CD8-positive, alpha-beta T cell (primary cell): ENCODE measurements at places on chromosomes 1 and 21. TPM values are rescaled to one million over a fixed set of nuclear protein-coding genes. Genes with fewer than 3 reads are reported as not detected.

GRCh38 chr21:42632771-42633690, 20.4 kb upstream of the PDE9A start:
- DNase-seq, result no peak

- DNase-seq, result no peak
Measured at GRCh38 chr21:40315626-40316025, 448.4 kb downstream of the PCP4 start.

The INTS7 gene
- 3.3 TPM for total RNA-seq

DNA sequence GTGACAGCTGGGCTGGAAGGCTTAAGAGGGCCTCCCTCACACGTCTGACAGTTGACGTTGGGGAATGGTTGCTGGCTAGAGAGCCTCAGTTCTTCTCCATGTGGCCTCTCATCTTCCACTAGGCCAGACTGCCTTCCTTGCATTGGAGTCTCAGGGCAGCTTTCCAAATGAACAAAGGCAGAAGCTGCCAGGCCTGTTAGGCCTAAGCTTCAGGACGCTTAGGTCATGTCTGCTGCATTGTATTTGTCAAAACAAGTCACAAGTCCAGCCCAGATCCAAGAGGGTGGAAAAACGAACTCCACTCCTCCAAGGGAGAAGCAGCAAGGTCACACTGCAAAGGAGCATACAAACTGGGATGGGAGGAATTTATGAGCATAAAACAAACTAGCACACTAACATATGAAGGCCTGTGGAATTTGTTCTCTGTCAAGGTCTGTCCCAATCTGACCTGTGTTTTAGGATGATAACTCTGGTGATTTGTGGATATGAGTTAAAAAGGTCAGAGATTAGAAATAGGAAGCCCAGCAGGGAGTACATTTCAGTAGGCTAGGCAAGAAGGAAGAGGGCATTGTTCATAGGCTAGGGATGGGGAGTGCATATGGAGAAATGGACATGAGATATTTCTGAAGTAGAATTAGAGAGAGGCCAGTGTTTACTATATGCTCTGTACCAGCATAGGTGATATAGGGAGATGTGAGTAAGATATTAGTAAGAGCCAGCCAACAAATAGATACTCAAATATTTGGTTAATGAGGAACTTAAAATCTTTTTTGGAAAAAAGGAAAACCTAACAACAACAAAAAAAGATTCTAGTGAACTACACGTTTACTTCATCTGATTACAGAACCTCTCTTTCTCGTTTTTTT, 29.1 kb upstream of the CNN3 start:
- no peak for DNase-seq

DNA sequence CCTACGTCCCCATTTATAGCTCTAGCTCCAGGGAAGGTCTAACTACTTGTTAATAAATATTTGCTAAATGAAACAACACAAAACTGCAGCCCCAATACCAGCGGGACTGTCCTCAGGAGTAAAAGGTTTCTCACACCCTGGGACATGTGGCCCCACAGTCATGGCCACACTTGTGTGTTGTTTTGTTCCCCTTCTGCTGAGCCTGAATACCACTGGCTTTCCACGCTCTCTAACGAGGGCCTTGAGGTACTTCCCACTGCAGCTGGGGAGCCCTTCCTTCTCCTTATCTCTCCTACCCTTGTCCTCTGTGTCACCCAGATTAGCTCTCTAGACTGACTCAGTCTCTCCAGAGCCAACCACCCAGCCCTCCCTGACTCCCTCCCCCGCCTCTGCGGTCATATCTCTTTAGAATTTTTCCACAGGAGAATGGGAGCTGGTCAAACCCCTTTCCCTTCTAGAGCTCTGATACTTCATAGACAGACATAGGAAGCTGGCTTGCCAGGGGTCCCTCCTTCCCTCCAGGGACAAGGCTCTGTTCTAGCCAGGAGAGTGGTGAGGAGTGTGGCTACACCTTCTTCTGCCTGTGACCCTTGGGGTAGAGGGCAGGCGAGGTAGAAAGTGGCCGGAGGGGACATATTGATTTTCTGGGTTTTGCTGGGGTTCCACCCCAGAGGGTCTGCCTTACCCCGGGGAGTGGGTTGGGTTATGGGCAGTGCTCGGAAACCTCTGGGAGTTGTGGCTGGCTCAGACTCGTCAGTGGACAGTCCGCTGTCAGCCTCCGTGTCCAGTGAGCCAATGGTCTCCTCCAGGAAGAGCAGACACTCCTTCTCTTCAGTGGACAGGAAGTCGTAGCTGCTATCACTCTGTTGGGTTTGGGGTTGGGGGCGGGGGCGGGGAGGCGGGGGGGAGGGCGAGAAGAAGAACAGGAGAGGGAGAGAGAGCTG, 8.1 kb downstream of the C1orf116 start:
- no peak for DNase-seq

DNA sequence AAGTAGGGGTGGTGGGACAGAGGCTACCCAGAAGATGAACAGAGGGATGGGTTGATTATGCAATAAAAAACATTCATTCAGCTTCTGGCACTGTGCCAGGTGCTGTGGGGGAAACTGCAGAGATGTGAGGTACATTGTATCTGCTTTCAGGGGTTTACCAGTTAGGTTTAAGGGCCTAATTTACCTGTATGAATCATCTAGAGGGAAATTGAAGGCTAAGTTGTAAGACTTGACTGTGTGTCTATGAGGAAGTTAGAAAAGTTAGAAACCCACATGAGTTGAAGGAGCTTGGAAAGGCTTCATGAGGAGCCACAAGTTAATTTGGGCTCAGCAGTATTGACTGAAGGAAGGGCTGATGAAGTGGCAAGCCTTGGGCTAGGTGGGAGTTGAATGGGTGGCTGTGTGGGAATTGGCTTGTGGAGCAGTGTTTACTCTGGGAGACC, 36.7 kb upstream of the APOBEC4 start:
- no peak for DNase-seq

- no peak for DNase-seq
Measured at GRCh38 chr1:51070011-51070410, 32.0 kb upstream of the C1orf185 start.

DNA sequence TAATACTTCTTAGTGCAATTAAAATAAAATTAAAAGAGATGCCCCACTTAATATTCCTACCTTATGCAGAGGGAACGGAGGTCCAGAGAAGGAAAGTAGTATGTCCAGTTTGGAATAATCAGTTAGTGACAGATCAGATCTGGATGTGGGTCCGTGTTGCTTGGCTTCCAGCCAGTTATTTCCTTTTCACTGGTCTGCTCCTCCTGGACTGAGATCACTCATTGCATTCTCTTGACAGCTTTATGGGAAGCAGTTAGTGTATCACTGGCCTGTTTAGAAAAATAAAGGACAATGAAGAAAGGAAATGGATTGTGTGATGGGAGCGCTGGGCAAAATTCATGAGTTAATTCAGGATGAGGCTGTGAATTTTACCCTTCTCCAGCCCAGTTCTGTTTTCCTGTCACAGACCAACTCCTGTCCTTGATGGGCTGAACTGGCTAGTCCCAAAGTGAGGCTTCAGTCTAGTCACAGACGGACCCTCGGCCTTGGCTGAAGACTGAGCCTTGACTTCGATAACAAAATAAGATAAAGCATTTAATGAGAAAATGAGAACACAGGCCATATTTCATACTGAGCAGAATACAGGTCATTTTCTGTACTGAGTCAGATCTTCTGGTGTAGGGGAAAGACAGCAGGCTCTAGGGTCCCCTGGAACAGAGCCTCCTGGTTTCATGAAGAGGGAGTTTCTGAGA, 85.2 kb upstream of the TRABD2B start:
- DNase-seq, result no peak

DNA sequence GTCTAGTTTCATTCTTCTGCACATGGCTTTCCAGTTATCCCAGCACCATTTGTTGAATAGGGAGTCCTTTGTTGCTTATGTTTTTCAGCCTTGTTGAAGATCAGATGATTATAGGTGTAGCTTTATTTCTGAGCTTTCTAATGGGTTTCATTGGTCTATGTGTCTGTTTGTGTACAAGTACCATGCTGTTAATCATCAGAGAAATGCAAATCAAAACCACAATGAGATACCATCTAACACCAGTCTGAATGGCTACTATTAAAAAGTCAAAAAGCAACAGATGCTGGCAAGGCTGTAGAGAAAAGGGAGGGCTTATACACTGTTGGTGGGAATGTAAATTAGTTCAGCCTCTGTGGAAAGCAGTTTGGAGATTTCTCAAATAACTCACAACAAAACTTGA, 321.5 kb upstream of the PTBP2 start:
- no peak for DNase-seq
